CD8-positive, alpha-beta memory T cell (primary cell): ENCODE measurements at places on chromosomes 6 and 20. TPM values are rescaled to one million over a fixed set of nuclear protein-coding genes. Genes with fewer than 3 reads are reported as not detected.

PKIB gene
- 0.26 TPM for total RNA-seq

TTK gene
- 22.5 TPM for total RNA-seq

TP53TG5 gene
- total RNA-seq: not detected

SLC22A2 gene
- total RNA-seq: not detected

RSPO4 gene
- total RNA-seq: not detected

IMPG1 gene
- not detected for total RNA-seq

FITM2 gene
- total RNA-seq: 2.5 TPM

PBOV1 gene
- total RNA-seq: not detected

AVP gene
- total RNA-seq: not detected

FAM217A gene
- total RNA-seq: not detected

OPN5 gene
- not detected for total RNA-seq

ACTL10 gene
- 3.8 TPM for total RNA-seq

RBM24 gene
- not detected for total RNA-seq

POU5F1 gene
- not detected for total RNA-seq

PGBD1 gene
- total RNA-seq: 4.6 TPM

PRR18 gene
- total RNA-seq: 0.09 TPM

TULP1 gene
- total RNA-seq: not detected

CENPB gene
- 69.9 TPM for total RNA-seq

KIF13A gene
- 0.60 TPM for total RNA-seq

NXT1 gene
- 52.9 TPM for total RNA-seq

GCNT2 gene
- 1.3 TPM for total RNA-seq

ATAT1 gene
- total RNA-seq: 10.7 TPM

MATN4 gene
- 0.22 TPM for total RNA-seq

FRS3 gene
- 3.7 TPM for total RNA-seq

LY6G5C gene
- total RNA-seq: 4.5 TPM

KCNK15 gene
- total RNA-seq: 0.09 TPM

HACE1 gene
- 10.6 TPM for total RNA-seq

RIPPLY2 gene
- total RNA-seq: not detected
